ENCODE measurements at places on chromosomes 13 and 19.

DNA sequence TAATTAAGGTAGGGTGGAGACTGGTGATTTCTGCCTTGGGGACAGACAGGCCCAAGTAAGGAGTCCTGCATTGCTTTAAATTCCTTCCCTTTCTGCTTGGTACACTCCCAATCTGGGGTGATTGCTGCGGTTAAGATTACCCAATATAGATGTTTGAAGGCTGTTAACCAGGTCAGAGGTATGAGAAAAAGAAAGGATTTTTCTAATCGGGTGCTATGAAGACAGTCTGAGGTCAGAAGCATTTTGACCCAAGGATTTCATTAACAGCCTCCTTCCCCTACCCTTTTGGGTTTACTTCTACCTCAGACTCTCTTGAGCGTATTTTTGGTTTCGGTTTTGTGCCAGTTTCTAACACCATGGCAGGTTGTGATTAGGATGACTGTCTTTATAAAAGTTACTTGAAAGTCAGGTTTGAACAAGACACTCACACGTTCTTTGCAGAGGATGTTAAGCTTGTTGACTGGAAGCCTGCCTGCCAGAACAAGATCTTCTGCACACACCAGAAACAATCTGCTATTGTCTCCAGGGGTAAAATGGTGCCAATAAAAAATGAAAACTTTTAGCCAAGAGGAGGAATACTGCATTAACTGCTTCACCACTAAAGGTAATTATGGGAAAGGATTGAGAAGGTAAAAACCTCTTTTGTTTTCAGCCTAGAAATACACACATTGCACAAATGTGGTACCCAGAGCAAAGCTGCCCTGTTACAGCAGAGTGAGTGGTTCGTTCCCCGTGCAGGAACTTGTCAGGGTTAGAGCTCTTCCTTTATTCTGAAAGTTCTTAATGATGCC lies 108.8 kb downstream of the NDFIP2 start:
- DNase-seq = no peak

- DNase-seq = peak; percentile 99
These were observed 3.7 kb upstream of the PDE4A start for GRCh38 chr19:10416380-10417257.

DNA sequence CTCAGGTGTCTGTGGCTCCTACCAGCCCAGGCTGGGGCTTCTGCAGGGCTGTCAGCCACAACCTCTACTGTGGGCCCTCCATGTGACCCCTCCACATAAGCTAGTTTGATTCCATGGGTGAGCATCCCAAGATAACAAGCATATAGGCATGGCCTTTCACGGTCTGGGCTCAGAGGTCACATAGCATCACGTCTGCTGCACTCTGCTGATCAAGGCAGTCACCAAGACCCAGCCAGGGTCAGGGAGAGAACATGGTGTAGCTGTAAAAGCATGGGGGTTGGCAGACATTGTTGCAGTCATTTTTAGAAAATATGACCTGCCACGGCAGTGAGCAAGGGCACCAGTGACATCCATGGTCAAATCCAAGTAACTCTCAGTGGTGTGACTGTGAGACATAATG lies 698.8 kb downstream of the UQCRFS1 start:
- no peak for DNase-seq

GRCh38 chr13:82062772-82063171 lies 1721.8 kb upstream of the SPRY2 start:
- no peak for DNase-seq

DNA sequence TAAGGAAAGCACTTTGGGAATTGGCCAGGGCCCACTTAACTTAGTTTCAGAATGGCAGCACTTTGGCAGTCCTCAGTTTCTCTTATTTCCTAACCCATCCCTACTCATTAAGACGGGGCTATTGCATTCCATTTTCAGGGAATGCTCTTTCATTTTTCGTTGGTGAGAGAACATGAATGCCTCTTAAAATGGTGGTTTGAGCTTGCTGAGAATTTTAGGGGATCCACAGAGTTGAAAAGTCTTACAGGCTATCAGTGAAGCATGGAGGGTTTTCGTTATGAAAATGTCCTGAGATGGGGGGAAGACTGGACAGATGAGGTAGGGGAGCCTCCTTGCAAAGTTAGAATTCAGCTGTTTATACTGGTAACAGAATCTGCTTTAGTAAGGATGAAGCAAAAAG lies 71.4 kb downstream of the LRCH1 start:
- DNase-seq = no peak

DNA sequence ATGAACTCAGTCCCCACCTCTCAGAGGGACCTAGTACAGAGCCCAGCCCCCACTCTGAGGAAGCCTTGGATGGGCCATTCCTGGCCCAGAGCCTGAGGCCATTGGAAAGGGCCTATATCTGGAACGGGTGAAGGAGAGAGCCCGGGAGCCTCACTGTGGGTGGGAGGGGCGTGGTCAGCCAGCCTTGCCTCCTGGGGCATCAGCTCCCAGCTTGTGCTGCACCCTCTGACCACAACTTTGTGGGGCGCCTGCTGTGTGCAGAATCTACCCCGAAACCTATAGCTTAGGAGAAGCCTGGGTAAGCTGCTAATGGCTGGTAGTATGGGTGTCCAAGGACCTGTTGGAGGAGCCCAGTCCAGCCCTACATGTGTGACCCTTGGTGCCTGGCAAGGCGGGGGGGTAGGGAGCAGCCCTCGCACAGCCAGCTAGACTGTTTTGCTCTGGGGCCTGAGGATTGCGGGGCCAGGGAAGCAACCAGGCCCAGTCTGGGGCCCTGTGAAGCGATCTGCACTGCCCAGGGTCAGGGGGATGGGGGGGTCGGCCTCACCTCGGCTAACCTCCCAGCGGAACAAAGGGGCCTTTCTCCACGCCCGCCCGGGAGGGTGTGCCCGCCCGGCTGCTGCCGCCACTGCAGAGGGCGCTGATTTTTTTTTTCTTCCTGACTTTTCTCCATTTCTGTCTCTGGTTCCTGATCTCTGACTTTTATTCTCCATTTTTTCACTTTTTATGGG lies 42.3 kb downstream of the LYL1 start:
- DNase-seq = peak; percentile 96

DNA sequence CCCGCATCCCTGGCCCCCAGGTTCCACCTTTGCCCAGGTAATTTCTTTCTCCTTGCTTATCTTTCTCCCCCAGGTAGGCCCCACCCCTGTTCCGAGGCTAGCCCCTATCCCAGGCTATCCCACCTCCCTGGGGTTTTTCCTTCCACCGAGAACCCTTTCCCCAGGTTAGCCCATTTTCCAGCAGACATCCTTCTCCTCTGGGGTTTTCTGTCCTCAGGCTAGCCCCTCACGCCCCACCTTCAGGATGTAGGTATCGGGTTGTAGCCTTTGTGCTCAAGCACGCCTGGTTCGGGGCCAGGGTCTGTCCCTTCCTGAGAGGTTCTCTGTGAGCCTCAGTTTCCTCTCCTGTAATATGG lies 837 bp downstream of the FSD1 start:
- no peak for DNase-seq

DNA sequence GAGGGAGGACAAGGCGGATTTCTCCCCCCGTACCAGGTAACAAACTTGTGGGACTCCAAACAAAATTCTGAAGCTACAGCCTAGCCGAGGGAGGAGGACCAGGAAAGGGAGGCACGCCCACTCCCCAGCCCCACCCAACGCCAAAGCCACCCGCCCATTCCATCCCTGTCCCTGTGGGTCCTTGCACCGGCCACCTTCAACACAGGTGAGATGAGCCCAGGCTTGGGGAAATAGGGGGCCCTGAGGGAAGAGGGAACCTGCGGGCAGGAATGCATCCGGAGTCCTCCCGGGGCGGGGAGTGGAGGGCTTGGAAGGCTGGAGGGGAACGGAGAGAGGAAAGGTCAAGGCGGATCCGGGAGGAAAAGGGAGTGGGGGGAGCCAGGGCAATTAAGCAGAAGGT lies at the start of gene BEST2:
TSS of gene BEST2 (plus strand) at position 157 of the 400 bp plus-strand sequence. CDS start 802 bp downstream, outside the sequence.
- DNase-seq = no peak

DNA sequence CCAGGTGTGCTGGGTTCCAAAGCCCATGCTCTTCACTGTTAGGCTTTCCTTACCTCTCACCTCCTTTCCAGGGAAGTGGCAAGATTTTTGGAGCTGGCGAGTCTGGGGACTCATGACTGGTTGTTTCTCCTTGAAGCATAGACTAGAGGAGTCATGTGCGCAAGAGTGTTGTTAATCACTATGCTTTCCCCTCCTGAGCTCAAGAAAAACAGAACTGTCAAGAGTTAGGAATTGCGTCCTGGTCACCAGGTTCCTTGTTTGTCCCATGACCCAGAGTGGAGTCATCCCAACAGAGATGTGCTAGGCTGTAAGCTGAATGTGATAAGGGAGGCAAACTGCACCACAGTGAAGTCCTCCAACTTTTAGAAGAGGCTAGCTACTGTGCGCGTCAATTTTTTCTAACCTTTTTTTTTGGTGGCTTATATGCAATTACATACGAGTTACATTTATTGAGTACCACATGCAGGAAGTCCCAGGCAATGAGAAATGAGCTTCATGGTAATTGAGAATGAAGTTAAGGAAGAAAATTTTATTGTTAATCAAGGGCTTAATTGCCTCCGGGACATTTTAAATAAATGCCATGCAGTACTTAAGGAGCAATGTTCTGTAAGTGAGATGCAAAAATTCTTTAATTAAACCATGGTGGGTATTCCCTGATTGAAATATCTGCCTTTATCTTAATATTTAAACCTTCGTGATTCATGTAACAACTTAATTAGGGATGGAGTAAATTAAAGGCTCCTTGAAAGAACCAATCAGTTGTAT lies 233.9 kb downstream of the ZIC5 start:
- no peak for DNase-seq

DNA sequence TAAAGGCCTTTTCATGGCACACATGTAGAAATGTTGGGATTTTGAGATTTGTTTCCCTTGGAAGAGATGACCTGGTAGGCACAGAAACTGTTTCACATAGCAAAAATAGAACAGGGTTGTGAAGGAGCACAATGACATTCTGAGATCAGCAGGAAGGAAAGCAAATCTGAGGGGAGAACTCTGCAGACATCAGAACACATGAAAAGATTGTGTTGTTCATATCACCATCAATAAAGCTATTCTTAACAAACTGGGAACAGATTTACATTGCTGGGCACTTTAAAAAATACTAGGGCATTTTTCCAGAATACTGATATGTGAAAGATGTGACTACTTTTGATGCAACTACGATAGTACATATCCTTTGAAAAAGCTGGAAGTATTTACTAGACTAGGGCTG lies 481.7 kb downstream of the MYO16 start:
- no peak for DNase-seq

DNA sequence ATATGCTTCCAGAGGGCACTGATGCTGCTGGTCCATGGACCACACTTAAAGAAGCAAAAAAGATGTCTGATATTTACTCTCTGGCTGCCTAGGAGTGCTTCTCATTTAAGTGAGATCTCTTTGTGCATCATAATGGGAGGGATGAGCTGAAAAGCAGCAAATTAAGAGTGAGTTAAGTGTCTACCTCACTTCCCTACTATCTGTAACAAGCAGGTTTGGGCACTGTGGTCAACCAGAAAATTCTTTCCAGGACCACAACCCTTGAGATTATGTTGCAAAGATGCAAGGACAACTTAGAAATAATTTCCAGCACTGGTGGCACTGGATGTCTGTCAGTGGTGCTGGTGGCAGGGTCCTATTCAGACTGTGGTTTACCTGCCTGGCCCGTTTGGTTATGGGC lies 52.1 kb upstream of the USPL1 start:
- DNase-seq = no peak

DNA sequence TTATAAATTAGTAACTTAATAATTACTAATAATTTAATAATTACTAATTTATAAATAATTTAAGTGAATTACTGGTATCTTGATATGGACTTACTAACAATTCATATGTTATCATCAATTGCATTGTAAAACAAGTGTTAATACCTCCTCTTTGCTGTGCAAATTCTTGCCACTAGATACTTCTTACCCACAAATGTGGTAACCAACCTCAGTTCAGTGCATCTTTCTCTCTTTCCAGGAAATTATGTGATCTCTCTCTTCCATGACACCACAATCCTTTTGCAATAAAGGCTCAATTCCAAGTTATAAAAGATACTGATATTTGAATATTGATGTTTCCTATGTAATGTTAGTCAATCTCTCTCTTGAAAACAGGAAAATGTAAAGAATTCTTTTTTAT lies 408.6 kb upstream of the MIR17HG start:
- no peak for DNase-seq

GRCh38 chr13:29255567-29255966 lies 339.9 kb downstream of the SLC7A1 start:
- DNase-seq = no peak

DNA sequence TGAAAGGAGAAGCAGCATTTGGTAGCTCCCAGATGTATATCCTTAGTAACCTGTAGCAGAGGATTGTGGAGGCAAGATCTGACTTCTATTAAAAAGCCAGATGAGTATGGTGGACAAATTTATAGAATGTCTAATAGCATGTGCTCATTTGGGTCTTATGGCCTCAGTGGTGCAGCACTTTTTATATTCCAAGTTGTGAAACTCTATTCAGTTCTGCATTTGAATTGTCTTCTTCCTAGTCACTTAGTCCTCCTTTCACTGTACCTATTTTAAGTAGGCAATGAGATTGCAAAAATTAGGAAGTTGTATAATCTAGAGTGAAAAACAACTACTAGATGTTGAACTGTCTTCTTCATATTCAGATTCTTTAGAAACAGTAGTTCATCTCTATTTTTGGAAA lies 412.5 kb upstream of the PCDH9 start:
- DNase-seq = no peak

GRCh38 chr19:30165228-30165813 lies 206.9 kb upstream of the ZNF536 start:
- DNase-seq = no peak

DNA sequence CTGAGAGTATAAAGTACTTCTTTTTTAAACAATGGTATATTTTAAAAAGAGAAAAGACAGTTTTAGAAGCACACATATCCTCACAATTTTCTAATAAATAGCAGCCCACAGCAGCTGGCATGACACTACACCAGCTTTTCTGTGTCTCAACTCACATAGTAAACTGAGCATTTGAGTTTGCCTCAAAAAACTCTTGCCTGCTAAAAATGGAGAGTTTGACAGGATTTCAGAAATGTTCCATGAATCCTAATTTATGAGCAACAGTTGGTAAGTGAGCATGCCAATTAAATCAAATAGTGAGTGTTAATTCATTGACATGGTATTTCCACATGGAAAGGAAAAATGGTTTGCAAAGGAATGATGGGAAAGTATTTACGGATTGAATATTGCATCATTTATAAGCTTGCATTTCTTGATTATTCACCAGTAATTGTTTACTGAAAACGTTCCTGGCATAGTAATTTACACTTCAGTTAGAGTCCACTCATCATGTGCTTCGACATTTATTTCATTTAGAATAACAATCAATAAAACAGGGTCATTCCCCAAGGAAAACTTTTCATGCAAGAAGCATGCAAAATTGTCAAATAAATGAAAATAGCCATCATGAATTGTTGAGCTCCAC lies 323.0 kb downstream of the EFNB2 start:
- no peak for DNase-seq

Data from HuH-7.5 (cell line).